Breast epithelium (tissue), 4 donors: ENCODE measurements at places on chromosomes 2 and 18. TPM values are rescaled to one million over a fixed set of nuclear protein-coding genes. Genes with fewer than 3 reads are reported as not detected.

SERPINB11 gene
- total RNA-seq = not detected

- no peak for DNase-seq
These were observed 93.7 kb downstream of the MAPK4 start for GRCh38 chr18:50653402-50654093.

- no peak for DNase-seq
These were observed 52.9 kb upstream of the RPL31 start for GRCh38 chr2:100948942-100949811.

- no peak for DNase-seq
These were observed 97.4 kb downstream of the LRP1B start for GRCh38 chr2:142033393-142033792.

- DNase-seq = no peak
These were observed 37.3 kb upstream of the DNAH7 start for GRCh38 chr2:196105951-196106350.

DNA sequence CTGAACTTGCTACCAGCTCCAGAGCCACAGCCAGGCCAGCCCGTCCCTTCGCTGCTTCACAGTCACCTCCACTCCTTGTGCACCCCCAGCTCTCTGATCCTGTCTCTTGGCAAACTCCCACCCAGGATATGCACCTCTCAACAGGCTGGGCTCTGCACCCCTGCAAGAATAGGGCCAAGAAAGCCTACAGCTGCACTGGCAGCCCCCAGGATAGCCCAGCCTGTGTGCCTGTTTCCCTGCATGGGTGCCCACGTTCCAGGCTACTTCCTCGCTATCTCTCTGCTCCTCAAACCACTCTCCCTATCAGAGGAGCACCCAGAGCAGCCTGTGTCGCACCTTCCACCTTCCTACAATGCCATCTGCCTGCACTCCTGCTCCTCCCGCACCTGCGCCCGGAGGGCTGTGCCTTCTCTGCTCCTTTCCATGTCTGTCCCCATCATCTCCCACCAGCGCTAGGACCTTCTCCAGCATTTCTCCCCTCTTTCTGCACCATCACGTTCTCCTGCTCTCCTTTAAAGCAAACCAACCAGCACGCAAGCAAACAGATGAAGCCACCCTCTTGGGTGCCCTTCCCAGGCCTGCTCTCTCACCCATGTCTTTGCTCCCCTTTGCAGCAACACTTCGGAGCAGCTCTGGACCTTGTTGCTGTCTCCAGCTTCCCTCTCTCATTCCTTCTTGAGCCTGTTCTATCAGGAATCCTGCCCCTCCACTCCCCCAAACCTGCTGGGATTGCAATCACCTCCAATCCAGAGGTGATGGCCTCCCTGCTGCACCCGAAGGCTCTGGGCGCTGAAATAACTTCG lies 313.2 kb upstream of the HS6ST1 start:
- no peak for DNase-seq

GRCh38 chr2:83742117-83742782 lies 716.8 kb downstream of the SUCLG1 start:
- peak; percentile 65 for DNase-seq

GRCh38 chr2:63121055-63121834 lies 70.6 kb downstream of the OTX1 start:
- DNase-seq = no peak

GRCh38 chr2:226906163-226906693 lies 70.4 kb downstream of the RHBDD1 start:
- DNase-seq = no peak

DNA sequence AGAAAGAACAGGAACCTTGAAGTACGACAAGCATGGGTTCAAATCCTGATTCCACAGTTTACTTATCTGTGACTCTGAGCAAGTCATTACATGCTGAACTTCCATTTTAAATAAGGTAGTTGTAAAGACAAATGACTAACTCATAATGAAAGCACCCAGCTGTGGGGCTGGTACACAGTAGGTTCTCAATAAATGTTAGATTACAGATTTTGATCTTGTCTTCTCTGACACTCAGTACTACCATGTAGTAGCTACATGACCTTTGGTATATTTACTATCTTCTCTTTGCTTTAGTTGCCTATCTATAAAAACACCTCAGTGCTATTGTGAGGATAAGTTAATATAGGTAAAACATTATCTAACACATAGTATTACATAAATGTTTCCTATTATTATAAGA lies 3.2 kb downstream of the TRAK2 start:
- DNase-seq = no peak
